ENCODE measurements at places on chromosomes 5 and 9. TPM values are rescaled to one million over a fixed set of nuclear protein-coding genes. Genes with fewer than 3 reads are reported as not detected.

The FIBCD1 gene
- 0.05 TPM for total RNA-seq

The PRELID1 gene
- 161 TPM for total RNA-seq

The PCDHGB1 gene
- 1.4 TPM for total RNA-seq

The AQP3 gene
- 0.51 TPM for total RNA-seq

The FOXD1 gene
- 0.17 TPM for total RNA-seq

The HSD17B3 gene
- total RNA-seq, result not detected

The ADAMTS16 gene
- total RNA-seq, result not detected

The ACTBL2 gene
- 0.17 TPM for total RNA-seq

The ENTPD2 gene
- not detected for total RNA-seq

The TAF11L5 gene
- not detected for total RNA-seq

The SLC6A7 gene
- total RNA-seq, result not detected

The TRAF1 gene
- 1.1 TPM for total RNA-seq

The GLRX gene
- total RNA-seq, result 26.0 TPM

The SPINK7 gene
- total RNA-seq, result not detected

The KCNN2 gene
- 1.4 TPM for total RNA-seq

The PLPP1 gene
- total RNA-seq, result 124 TPM

The CARD6 gene
- 39.6 TPM for total RNA-seq

The GNA14 gene
- total RNA-seq, result 34.9 TPM

The C9orf50 gene
- total RNA-seq, result not detected

The UGT3A2 gene
- not detected for total RNA-seq

The TUT7 gene
- 27.2 TPM for total RNA-seq

The UHRF2 gene
- total RNA-seq, result 88.9 TPM

The ADCY2 gene
- not detected for total RNA-seq

The COL15A1 gene
- total RNA-seq, result 31.5 TPM

The BTNL3 gene
- total RNA-seq, result not detected

The NR2F1-AS1 gene
- 18.4 TPM for total RNA-seq

The SPINK5 gene
- 0.85 TPM for total RNA-seq

The FOXD4 gene
- total RNA-seq, result 0.17 TPM

The ST8SIA4 gene
- total RNA-seq, result 3.1 TPM

The NEUROG1 gene
- not detected for total RNA-seq

The DMRT3 gene
- not detected for total RNA-seq

The CDO1 gene
- 3.3 TPM for total RNA-seq
